MG63 (cell line): ENCODE measurements at places on chromosomes 4 and X.

DNA sequence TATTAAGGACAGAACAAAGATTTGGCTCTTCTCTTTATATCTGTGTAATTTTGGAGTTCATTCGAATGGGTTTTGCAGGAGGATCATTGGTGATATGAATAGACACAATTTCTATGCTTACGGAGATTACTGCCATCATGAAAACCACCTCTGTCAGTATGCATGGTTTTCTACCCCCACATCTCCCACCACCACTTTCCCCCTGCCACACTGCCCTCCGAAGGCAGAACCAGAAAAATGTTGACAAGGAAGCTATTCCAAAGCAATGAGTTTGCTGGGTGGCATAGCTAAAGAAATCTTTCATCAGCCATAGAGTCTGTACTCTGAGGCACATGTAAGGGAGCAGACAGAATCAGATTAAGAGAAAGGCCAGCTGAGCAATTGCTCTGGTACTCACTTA, 567.3 kb upstream of the ACTRT1 start:
- DNase-seq: no peak

GRCh38 chrX:18855919-18856644, 127.8 kb downstream of the PHKA2 start:
- no peak for DNase-seq

DNA sequence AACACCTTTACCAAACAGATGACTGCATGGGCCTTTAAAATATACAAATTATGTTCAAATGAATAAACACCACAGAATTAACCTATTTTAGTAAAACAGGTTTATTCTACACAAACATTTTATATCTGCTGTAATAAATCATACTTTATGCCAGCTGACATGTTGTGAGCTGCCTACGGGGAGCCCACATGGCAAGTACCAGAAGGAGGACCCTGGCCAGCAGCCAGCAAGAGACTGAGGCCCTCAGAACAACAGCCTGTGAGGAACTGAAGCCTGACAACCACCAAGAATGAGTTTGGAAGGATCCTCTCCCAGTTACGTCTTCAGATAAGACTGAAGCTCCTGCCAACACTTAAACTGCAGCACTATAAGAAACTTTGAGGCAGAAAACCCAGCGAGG, 377.0 kb downstream of the PDGFC start:
- DNase-seq: no peak

DNA sequence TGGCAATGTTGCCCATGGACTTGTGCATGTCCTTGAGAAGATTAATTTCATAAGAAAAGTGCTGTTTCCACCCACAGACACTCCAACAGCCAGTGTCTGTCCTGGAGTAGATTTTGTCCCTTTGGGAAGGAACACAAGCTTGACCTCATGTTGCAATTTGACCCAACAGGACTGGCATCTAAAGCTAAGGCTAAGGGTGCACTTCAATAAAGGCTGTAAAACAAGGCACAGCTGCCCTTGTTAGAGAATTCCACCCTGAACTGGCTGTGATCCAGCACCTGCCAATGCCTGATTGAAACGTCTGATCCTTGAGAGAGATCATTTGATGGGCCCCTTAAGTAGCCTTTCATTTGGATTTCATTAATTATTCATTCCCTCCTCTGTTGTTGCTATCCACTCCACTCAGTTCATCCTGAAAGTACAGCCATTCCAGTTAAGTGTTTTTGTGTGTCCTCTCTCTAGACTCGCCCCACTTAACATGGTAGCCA, 56.2 kb downstream of the CD99L2 start:
- DNase-seq: no peak

GRCh38 chr4:53671757-53672156, 80.5 kb upstream of the LNX1 start:
- no peak for DNase-seq
